ENCODE measurements at places on chromosomes 12 and 14.

DNA sequence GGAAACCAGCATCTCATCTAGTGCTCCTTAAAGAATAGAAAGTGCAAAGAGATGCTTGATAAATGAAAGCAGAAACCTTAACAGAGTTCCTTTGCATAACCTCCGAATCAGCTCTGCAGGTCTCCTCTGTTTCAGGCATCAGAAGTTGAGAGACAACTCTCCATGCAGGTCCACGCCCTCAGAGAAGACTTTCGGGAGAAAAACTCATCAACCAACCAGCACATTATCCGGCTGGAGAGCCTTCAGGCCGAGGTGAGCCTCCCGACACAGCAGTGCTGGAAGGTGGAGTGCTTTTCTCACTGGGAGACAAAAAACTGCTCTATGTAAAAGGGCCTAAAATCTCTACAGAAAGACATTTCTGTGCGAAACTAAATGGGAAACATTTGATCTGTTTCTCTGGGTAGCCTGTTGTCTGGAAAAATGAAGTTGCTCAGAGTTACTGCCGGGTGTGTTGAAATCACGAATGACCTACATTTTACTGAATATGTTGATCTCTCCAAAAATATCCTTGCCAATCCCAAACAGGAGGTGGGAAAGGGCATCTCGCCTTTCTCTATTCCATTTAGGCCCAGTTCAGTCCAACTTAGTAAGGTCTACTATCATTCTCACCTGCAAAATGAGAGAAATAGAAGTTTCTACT, 54.9 kb downstream of the RAB35 start:
- no peak for DNase-seq

DNA sequence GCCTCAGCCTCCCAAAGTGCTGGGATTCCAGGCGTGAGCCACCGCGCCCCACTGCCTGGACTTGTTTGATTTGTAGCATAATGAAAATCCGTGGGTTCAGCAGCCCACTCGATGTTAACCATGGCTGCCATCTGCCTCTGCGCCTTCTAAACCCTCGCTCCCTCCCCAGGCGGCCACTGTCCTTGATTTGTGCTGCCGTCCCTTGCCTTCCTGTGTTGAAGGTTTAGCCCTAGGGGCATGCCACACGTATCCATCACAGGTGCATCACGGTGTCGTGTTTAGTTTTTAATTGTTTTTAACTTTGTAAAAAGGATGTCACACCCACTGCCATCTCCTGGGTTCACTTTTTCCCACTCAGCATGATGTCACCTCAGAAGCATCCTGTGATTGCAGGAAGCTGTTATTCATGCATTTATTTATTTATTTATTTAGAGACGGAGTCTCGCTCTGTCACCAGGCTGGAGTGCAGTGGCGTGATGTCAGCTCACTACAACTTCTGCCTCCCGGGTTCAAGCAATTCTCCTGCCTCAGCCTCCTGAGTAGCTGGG, 24.5 kb upstream of the ULK1 start:
- DNase-seq, result peak; percentile 39

DNA sequence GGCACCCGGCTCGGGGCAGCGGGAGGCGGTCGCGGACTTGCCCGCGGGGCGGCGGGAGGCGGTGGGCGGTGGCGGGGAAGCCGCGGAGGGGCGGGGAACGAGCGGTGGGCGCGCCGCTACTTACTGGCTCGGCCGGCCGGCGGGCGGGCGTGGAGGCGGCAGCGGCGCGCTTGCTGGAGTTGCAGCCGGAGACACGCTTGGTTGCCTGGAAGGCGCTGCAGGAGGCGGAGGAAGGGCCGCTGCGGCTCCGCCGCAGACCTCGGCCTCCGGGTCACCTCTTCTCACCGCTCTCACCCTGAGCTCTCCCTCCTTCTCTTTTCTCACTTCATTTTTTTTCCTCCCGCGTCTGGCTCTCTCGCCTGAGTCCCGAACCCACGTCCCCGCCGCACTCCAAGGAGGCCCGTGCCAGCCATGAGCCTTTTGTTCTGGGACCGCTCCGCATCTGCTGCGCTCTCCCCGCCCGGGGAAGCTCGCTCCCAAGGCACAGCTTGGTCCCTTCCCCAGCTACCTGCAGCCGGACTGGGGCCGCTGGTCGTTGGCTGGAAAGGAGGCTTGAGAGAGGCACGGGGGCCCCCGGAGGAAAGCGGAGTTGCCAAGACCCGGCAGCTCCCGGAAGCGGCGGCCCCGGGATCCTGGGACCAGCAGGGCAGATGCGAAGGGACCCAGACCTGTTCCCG, 592 bp upstream of the KCNK10 start:
- DNase-seq, result peak; percentile 15

DNA sequence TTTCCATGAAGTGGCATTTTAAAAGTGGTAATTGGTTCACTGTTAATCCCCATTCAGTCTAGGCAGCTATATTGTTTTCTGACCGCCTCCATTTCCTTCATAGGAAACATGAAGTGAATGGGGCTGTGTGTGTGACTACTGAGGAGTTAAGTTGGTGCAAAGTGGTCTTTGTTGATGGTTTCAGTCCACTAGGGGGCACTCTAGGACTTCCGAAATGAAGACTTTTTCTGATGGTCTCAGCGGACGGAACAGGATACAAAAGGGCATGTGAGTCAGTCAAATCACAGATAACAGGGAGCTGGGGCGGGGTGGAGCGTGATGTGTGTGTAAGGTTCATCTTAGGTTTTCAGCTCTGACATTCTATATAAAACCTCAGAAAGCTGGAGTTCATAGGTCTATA, 240.1 kb upstream of the OR4E1 start:
- peak; percentile 21 for DNase-seq

DNA sequence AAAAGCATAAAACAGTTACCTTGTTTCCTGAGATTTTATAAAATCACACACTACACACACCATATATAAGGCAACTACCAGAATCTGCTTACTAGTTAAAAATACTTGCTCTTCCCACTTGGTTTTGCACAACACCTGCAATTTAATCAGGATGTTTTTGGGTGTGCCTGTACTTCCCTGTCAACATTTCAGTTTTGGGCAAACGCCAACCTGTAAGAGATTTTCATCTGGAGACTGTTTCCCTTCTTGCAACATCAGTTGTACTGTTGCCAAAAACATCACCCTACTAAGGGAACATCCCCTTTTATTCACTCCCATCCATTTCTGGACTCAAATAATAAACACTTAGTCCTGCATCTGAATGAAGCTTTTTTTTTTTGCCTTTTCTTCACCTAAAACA, 172.3 kb downstream of the DUSP6 start:
- no peak for DNase-seq

GRCh38 chr12:122951979-122952892, 14.0 kb downstream of the ABCB9 start:
- DNase-seq, result peak; percentile 60

DNA sequence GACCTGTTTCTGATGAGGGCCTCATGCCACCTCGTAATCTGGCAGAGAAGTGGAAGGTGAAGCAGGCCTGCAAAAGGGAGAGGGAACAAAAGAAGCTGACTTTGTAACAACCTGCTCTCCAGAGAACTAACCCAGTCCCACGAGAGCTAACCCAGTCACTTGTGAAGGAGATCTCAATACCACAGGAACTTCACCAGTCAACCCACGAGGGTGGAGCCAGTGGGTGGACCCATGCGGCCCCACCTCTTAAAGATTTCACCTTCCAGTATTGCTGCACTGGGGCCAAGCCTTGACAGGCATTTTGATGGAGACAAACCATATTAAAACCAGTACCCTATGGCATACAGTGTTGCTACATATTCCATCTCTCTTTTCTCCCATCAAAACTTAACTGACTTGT, 55.1 kb downstream of the SERPINA10 start:
- DNase-seq, result no peak

DNA sequence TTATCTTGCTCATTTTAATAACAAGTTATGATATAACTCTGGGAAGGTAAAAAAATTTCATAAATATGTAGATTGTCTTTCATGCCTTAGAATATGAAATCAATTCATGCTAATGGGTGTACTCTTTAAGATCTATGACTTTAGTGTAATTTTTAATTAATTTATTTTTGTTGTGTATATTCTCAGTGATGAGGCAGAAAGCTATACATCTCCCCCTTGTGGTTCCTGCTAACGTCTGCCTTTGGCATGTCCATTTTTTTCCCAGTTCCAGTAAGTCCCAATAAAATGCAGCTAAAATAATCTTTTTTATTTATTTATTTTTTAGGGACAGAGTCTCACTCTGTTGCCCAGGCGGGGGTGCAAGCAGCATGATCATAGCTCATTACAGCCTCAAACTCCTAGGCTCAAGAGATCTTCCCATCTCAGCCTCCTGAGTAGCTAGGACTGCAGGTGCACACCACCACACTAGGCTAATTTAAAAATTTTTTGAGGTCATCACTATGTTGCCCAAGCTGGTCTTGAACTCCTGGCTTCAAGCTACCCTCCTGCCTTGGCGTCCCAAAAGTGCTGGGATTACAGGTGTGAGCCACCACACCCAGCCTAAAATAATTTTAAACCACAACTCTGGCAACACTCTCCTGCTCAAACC, 3.3 kb upstream of the CHURC1 start:
- no peak for DNase-seq

- no peak for DNase-seq
Observed at GRCh38 chr12:13563743-13564125, 367.2 kb downstream of the EMP1 start.

- no peak for DNase-seq
Observed at GRCh38 chr12:105481392-105482300, 151.2 kb downstream of the C12orf75 start.

DNA sequence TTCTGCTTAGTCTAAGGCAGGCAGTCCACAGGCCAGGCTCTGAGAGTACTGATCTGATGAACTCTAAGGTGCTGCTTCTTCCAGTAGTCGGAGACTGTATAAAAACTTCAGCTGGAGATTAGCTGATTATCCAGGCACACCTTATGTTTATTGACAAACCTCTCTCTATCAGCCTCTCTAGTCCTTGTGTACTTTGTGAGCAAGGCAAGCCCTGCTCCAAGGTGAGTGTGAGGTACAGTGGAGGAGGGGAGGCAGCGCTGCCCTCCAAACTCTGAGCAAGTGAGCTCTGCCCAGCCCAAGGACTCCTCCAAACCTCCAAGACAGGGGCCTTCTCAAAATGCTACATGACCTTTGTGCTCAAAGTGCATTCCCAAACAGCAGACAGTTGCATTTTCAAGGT, 95.9 kb upstream of the CDKN3 start:
- no peak for DNase-seq

- peak; percentile 78 for DNase-seq
Observed at GRCh38 chr14:20683125-20683890, 1.1 kb upstream of the RNASE4 start.

GRCh38 chr12:77031745-77032144, 33.6 kb downstream of the E2F7 start:
- DNase-seq, result no peak

DNA sequence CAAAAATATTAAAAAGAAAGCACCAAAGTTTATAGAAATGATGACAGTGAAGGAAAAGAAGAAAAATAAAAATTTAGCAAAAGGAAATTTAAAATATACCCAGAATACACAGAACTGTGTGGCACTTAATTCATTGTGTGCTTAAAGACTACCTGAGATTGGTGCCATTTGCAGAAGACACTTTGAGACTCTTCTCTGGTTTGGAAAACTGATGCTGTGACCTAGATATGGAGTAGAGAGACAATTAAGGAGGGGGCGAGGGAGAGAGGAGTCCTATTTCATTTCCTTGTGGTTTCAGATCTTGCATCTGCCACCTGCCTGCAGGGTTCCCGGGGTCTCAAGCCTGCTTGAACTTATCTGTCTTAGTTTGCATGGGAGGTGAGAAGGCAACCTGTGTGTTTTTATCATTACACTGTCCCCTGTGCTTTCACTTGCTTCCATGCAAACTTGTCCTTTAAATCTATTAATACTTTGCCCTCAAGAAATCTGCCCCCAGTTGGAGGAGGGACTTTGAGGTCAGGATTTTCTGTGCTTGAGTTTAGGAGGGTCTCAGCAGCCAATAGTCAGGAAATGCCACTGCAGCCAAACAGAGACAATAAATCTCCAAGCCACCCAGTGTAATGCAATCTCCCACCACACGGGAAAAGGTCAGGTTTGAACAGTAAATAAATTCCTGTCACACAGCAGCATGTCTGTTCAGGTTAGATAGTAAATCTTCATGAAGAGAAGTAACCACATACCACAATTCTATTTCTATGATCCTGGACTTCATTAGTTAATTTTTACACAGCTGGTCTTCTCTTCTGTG, 119.4 kb downstream of the CAND1 start:
- no peak for DNase-seq
